ENCODE measurements at places on chromosomes 12 and 14.
A peak's percentile ranks its signal among the peaks of the same experiment; 100 is the strongest.

GRCh38 chr12:106128585-106129328, 10.0 kb downstream of the NUAK1 start:
- no peak for DNase-seq

GRCh38 chr12:115570069-115570777, 707.3 kb downstream of the MED13L start:
- no peak for DNase-seq

GRCh38 chr12:103881261-103881660, 40.2 kb upstream of the NT5DC3 start:
- no peak for DNase-seq

DNA sequence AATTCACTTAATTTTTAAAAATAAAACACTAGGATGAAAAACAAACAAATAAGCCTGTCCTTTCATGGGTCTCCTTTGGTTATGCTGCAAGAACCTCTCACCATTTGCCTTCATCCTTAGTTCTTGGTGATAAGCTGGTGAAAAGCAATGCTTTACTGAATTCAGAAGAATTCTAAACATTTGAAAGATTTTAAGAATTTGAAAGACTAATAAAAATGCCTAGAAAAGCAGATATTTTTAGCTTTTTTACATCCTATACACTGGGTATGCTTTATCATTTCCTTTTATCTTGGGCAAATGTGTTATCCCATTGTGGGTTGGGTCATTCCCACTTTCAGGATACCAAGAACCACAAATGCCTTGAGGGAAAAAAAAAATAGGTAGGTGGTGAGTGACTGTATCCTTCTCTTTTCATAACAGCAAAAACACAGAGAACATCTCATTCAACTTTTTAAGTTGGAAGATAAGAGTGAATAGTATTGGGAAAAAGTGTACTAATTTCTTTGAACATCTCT, 197.1 kb upstream of the ABCD2 start:
- no peak for DNase-seq

DNA sequence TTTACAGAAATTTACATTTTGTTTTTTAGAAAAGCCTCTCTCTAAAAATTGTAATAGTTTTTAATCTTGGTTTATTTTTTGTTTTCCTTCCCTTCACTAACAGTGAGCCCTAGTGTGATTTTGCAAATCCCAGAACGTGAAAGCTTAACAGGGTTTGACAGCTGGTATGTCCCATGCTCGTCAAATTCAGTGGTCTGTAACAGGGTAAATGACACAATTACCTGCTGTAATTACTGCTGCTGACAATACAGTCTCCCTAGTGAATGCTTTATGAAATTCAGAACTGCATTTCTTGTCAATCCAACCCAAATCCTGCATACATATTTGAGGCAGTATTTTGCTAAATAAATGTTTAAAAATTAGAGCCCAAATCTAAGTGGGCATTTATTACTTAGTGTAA, 249.2 kb downstream of the NELL2 start:
- DNase-seq: no peak

DNA sequence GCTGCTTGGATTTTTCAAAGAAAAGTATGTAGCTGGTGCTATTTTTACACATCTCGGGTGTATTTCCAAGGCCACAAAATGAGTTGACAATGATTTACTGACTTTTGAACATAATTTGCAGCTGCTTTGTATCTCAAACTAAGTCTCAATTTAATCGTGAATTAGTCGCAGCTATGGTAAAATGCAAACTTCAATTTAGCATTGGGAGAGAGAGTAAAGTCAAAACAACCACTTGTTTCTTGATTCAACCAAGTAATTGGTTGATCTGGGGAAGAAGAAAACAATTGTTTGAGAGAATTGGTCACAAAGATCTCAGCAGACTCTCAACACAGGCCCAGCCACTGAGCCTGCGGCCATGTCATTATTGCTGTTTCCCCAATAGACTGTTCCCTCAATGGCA, 75.0 kb upstream of the DYRK2 start:
- no peak for DNase-seq

DNA sequence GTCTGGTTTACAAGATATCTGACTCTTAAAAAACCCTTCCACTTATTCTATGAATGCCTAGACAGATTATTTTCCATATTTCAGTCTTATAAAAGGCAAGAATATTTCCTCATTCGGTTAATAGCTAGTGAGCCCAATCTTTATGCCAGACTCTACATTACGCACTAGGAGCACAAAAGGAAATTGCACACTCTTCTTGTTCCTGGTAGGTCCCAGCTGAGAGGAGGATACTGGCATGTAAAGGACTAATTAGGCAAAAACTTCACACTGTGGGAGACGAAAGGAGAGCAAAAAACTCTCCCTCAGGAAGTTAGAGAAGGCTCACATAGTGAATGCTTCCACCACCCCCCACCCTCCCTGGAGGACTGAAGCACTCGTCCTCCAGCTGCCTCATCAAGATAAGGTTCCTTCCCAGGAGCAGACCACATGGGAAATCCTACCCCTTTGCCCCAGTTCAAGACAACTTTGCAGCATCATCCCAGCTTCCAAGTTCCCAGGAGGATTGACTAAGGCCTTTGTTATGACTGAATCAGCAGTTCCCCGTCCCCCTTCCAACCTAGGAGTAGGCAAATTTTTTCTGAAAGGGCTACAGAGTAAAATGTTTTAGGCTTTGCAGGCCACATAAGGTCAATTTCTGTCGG, 14.5 kb downstream of the CAPZA3 start:
- DNase-seq: no peak

DNA sequence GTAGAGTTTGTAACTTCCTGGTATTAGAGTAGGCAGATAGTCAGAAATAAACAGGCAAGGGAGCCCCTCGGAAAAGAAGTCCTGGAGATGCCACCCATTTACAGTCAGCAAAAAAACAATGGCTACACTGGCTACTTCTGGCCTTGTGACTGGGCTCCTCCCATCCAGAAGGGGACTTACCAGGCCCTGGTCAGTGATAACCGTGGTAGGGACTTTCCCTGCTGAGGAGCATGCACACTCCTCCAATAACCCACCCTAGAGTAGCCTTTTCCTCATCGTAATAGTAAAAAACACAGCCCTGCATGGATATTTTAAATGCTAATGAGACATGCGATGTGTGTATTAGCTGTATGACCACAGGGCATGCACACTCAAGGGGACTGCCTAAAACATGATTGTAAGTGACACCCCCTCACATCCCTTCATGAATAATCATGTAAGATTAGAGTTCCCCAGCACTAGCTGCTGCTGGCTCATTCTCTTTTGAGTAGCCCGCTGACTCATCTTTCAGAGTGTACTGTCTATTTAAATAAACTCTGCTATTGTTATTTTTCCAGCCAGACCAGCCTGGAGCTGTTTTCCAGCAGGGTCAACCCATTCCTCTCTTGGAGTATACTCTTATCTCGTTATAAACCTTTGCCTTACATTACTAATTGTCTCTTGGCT, 413.8 kb upstream of the TMTC1 start:
- no peak for DNase-seq

DNA sequence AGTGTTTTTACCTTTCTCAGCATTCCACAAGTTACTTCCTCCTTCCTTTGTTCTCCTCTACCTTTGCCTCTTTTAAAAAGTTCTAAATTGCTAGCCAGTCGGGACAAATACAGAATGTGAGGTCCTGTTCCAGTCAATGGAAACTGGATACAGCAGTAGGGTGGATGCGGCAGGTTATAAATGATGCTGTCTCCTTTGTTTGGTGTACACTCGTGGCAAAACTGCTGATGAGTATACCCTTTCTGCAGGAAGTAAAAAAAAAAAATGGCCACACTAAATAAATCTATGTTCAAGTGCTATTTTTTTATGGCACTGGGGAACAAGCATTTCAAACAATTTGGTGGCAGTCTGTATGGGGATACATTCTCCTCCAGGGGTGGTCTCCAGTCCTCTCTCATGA, 27.5 kb downstream of the KLRK1 start:
- DNase-seq: no peak

DNA sequence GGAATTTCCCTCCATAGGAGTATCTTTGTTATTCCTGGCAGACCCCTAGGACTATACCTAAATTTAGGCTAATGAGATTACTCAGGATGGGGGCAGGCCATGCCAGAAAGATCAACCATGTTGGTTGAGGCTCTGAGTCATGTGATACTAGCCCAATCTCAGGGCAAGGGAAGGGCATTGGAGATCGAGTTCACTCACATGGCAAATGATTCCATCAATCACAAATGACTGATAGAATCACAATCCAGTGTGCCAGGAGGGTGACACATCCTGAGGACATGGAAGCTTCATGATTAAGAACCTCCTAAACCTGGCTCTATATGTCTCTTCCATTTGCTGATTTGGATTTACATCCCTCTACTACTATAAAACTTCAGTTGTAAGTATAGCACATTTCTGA, 182.3 kb downstream of the NTF3 start:
- no peak for DNase-seq

DNA sequence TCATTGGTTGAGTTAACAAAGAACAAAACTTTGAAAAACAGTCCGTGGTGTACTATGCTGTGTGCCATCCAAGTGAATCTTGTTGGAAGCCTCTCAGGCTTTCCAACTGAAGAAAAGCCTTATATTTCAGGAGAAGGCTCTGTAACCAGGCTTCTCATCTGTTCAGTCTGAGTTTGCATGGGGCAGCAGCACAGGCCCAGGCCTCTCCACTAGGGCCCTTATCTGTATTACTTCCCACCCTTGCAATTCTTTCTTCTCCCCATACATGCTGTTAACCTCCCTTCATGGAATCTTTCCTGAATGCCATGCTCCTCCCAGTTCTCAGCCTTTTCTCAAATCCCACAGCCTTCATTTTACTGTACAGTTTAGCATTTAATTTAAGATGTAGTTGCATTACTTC, 28.3 kb downstream of the FRMD6 start:
- DNase-seq: no peak

GRCh38 chr14:37019488-37019887, 152.9 kb downstream of the SLC25A21 start:
- DNase-seq: no peak

- no peak for DNase-seq
Observed at GRCh38 chr14:92463141-92463540, 50.4 kb upstream of the RIN3 start.

DNA sequence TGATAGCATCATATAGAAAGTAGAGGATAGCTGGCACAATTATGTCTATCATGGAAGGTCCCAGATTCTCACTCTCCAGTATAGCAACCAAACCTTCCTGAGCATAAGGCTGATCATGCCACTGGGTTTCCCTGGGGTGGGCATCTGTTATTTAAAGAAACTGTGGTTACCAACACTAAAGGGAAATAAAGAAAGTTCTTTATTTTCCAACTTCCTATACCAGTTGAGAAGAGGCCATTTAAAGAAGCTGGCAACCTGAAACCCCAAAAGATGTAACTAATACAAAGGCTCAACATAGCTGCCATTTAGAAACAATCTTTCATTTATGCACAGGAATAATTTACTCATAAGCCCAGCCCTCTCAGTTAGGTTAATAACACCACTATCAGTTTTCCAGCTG, 3.1 kb downstream of the BCAT1 start:
- DNase-seq: no peak

- DNase-seq: peak; percentile 78
Observed at GRCh38 chr12:75722714-75723200, 211.3 kb upstream of the KRR1 start.

DNA sequence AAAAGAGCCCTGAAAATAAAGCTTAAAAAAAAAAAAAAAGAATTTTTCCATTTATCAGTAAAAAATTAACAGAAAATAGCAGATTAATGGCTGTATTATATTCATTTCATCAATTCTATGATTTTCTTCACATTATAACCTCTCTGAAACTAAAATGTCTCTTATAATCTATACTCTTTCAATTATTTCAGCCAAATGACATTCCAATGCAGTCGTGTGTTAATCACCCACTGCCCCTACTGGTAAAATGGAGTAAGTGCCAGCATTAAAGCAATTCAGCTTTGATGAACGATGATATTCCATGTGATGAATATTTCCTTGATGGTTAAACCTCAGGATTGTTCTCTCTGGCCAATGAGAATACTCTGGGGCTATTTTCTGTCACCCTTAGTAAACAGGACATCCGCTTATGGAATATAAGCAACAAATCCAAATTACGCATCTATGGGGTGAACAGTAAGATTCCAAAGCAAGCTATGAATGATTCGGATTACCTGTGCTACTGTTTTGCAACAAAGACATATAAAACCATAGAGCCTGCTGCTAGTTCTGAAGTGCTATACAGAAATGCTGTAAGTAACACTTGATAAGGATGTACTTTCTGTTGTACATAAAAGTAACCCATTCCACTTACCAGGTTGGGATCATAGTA, 20.3 kb upstream of the SYCP3 start:
- peak; percentile 24 for DNase-seq

DNA sequence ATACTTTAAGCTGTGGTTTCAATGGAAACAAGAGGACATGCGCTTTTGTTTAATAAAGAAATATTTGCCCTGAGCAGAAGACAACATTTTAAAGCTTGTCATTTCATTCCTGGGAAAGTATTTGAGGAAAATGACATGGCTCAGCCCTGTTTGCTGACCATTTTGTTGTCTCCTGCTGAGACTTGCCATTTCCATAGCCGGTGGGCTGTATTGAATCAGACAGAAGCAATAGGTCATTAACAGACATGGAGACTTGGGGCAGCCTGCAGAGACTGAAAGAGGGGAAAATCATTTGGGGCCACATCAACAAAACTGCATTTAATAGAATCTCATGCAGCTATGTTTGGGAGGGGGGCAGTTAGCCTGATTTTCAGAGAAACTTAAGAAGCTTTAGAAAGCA, 443.0 kb downstream of the NPAS3 start:
- no peak for DNase-seq

DNA sequence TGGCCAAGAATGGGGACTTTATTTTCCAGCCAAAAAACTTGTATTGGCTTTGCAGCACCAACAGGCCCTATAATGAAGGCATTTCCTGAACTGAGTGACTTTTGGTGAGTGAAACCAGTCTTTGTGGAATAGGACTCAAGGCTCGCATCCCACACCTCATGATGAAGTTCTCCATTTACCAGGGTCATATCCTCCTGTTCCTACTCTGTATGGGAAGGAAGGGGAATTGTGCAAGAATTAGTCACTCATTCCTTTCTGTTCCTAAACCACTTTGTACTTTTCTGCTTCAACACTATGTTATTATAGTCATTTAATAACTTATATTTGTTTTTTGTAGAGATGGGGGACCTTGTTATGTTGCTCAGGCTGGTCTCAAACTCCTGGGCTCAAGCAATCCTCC, 2.3 kb upstream of the SPATS2 start:
- peak; percentile 7 for DNase-seq

GRCh38 chr12:459430-460258, at the start of gene B4GALNT3:
Gene B4GALNT3, plus strand, starts transcription at chr12:459939. Its CDS starts 438 bp downstream, at chr12:460377.
- DNase-seq: no peak

DNA sequence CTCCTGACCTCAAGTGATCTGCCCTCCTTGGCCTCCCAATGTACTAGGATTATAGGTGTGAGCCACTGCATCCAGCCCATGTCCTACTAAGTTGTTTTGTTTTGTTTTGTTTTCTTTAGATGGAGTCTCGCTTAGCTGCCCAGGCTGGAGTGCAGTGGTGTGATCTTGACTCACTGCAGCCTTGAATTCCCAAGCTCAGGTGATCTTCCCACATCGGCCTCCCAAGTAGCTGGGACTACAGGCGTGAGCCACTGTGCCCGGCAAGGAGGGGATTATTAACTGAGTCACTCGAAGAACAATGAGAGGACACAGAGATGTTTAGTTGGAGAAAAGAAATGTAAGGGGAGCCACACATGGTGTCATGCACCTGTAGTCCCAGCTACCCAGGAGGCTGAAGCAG, 18.0 kb upstream of the ERBB3 start:
- no peak for DNase-seq

- no peak for DNase-seq
Observed at GRCh38 chr12:127005406-127005805, 1261.6 kb upstream of the TMEM132C start.

- peak; percentile 57 for DNase-seq
Observed at GRCh38 chr14:22314183-22314820, 274.7 kb downstream of the DAD1 start.

- peak; percentile 95 for DNase-seq
Observed at GRCh38 chr14:60242429-60242828, 6.6 kb upstream of the PPM1A start.

Measured in AML-193 (cell line).